Omental fat pad (tissue), 4 donors: ENCODE measurements at places on chromosomes 2 and 18.

DNA sequence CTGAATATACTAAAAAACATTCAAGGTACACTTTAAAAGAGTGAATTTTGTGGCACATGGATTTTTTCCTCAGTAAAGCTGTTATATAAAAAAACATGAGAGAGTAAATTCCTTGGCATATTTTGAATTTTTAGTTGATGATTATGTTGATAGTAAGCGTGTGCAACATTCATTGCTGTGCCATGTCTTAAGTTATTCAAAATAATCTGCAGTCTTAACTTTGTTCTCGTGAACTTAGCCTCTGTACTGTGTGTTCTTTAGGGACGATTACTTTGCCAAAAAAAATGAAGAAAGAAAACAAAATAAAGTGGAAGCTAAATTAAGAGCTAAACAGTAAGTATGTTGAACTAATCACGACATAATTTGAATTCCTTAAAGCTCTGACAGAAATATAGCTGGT is 9.6 kb downstream of the SSB start:
- DNase-seq, result no peak

DNA sequence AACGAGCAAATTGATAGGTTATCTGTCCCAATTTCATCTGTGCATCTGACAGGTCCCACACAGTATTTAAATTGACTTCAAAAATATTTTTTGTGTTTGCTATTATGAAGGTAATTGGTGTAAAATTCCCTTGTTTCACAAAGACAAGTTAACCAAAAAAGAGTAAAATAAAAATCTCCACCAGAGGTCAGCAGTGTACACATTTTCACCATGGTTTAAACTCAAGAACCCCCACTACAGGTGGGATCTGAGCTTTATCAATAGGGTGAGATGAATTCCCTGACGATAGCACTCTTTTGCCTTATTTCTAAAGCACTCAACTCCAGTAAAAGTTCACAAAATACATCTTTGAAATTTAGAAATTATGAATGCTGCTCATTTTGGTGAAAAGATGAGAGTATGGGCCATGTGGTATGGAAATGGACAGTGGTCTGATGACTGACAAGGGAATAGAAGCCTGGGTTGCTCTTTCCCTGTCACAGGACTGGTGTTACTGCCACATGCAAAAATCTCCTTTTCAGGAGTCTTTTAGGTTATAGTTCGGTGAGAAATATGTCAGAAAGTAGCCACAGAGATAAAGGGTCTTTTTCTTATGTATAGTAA is 68.0 kb downstream of the SERPINB8 start:
- no peak for DNase-seq

DNA sequence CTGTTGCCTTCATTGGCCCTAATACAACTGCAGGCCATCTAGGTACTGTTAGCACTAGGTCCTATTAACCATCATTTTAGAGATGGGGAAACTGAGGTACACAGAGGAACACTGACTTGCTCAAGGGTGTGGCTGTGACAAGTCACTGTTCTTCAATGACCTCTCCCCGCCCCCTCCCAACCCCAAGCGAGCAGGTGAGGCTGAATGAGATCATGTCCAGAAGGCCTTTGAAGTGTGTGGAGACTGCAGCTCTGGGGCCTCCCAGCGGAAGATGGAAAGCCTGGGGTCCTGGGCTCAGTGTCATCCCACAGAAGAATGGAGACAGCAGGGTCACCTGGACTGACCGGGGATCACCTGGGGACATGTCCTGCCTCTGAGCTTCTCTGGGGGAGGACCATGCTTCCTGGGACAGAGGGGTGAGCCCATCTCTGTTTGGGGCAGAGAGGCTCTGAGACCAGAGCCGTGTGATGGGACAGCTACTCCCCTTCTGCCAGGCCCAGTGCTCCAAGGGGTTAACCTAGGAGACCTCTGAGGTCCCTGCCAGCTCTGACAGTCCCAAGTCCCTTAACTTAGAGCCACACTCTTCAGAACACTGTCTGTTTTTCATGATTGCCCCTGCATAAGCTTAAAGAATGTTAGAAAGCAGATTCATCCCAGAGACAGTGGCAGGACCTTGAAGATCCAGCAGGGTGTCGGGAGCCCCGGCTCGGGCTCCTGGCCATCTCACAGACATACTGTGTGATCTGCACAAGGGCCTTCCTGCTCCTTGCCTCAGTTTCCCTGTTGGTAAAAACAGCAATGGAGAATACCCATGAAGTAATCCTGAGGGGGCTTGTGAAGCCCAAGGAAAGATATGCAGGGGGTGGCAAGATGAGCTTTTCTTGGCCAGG is 16.7 kb upstream of the FOSL2 start:
- DNase-seq, result no peak

GRCh38 chr2:238231251-238231793 is 8.5 kb downstream of the HES6 start:
- peak; percentile 73 for DNase-seq

DNA sequence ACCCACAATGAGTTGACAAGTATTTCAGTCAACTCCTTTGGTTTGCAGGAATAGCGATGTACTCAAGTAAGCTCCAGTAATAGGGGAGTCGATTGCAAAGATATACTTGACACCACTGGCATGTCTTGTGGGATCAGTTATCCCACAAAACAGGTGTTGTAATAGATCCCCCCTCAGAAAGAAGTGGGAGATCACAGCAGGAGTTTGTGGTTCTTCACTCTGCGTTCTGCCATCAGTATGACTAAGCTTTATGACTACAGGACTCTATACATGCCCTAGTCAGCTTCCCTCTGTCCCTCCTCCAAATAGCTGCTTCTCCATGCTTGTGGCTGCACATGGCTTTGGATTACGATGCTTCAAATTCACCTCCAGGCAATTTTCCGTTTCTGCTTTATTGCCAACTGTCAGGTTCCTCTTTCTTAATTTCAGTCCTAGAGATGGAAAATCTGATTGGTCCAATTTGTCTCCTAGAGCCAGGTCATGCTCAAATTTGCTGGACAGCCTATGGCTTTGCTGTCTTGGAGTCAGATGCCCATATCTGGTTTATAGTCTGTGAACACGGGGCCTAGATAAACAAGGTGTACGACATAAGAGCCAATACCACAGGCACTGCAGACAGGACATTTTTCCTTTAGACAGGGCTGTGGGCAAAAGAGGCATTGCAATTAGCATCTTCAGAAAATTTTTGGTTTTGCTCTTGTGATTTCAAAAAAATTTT is 221.7 kb downstream of the PAX3 start:
- no peak for DNase-seq

GRCh38 chr2:18719978-18720775 is 130.8 kb upstream of the NT5C1B start:
- no peak for DNase-seq
